Activated T-cell treated with anti-CD3 and anti-CD28 coated beads, Interleukin-2, amount 50 U/mL, for 24 hours (primary cell): ENCODE measurements at places on chromosomes 1 and 21.

DNA sequence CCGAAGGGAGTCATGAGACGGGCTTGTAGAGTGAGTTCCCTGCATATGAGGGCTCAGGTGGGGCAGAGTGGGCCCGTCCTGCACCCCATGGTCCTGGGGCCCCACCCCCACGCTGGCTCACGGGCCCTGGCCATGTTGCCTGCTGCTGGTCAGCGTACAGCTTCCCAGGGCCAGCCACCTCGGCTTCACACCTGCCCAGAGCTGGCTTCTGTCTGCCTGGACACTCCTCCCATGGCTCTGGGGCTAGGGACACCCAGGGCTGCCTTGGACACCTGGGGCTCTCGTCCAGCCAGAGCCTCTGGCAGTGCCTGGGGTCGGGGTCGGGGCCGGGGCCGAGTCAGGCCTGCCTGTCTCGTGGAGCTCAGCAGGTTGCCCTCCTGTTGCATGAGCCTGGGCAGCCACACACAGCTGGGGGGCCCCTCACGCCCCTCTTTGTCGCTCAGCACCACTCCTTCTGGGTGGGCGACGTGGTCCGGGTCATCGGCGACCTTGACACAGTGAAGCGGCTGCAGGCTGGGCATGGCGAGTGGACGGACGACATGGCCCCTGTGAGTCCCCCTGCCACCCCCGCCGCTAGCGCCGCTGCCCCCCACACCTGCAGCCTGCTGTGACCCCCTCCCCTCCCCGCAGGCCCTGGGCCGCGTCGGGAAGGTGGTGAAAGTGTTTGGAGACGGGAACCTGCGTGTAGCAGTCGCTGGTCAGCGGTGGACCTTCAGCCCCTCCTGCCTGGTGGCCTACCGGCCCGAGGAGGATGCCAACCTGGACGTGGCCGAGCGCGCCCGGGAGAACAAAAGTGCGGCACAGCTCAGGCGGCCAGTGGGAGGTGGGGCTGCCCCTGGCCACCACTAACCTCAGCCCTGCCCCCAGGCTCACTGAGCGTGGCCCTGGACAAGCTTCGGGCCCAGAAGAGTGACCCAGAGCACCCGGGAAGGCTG, 5.5 kb upstream of the MMP23B start:
- peak; percentile 30 for DNase-seq

DNA sequence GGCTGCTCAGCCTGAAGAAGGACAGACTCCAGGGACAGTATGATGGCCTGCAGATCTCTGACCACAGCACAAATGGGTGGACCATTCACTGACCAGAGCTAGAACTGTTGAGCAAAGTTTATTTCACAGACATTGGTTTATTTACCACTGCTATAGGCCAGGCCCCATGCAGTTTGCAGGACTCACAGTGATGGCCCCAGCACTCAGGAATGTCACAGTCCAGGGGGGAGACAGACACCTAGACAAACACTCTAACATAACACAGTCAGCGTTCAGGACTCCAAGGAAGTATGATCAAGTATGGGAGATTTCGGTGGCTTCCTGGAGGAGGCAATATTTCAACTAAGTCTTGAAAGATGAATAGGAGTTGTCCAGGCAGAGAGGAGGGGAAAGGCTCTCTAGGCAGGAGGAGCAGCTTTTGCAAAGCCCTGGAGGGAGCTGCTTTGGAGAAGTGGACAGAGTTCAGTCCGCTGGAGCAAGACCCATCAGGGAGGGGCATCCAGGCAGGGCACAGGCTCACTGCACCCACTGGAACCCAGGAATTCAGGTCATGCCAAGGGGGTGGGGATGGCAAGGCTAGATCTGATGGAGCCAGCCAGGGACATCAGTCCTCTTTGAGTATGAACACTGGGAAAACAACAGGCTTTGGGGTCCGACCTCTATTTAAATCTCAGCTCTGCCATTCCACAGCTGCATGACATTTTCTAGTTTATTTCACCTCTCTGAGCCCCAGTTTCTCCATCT, 454.3 kb downstream of the MATN1 start:
- no peak for DNase-seq

- no peak for DNase-seq
These were observed 59.5 kb downstream of the RIPK4 start for GRCh38 chr21:41707231-41707959.

DNA sequence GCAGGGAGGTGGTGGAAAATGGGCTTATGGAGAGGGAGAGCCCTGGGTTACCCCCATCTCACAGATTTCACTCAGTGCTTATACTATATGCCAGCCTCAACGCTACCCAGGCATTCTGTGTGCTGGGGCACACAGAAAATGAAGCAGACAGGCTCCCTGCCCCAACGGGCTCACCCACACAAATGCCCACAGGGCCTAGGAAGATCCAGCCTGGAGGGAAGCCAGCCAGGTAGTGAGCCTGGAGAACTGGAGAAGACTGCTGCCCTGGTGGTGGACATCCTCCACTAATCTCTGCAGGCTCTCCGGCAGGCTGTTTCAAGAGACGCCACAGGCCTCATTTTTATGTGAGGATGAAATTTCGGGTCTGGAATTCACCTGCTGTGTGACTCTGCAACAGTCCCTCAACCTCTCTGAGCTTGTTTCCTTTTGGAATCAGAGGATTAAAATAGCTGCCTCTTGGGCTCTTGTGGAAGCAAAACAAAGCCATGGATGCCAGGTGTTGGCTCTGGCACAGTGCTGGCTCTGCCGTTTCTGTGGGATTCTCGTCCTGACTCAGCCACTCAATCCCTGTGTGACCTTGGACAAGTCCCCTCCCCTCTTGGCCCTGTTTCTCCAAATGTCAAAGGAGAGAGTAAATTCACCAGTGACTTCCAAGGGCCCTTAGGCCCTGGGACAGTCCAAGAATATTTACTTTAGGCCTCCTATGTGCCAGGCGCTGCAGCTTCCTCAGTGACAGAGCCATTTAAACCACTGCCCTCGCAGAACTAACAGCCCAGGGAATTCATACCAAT, 3.6 kb downstream of the PAQR7 start:
- DNase-seq: no peak

- DNase-seq: peak; percentile 32
These were observed 2.1 kb downstream of the GUK1 start for GRCh38 chr1:228142155-228142691.

GRCh38 chr1:164092603-164093353, 466.2 kb upstream of the PBX1 start:
- DNase-seq: no peak

- no peak for DNase-seq
These were observed 53.7 kb upstream of the ZNF326 start for GRCh38 chr1:89941110-89941766.

- DNase-seq: no peak
These were observed 64.4 kb downstream of the MAP3K7CL start for GRCh38 chr21:29194847-29195246.
